ENCODE measurements at places on chromosomes 4 and X. TPM values are rescaled to one million over a fixed set of nuclear protein-coding genes. Genes with fewer than 3 reads are reported as not detected.
A peak's percentile ranks its signal among the peaks of the same experiment; 100 is the strongest.

DNA sequence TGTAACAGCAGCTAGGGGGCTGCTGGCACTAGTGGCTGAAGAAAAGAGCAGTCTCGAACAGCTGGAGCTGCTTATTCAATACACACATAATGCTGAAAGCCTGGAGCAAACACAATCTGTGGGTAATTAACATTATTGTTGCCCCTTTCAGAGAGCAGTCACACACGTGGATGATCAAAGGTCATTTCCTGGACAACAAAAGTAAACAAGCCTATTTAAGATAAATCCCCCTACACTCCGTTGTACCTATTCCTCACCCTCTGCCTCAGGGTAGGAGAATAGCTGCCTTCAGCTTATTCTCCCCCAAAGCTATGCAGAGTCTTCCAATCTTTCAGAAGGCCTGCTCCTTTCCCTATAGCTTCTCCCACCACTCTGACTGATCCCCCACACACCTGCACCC lies 803.9 kb downstream of the C4orf33 start:
- no peak for DNase-seq

DNA sequence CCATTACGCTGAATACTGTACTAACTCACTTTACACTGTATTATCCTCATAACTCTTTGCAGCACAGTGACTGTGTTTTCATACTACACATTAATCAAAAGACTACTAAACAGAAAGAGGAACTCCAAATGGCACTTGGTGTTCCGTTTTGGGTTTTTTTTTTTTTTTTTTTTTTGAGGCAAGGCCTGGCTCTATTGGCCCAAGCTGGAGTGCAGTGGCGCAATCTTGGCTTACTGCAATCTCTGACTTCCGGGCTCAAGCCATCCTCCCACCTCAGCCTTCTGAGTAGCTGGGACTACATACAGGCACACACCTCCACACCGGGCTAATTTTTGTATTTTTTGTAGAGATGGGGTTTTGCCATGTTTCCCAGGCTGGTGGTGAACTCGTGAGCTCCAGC lies 10.7 kb downstream of the KLHL8 start:
- peak; percentile 24 for DNase-seq

- peak; percentile 14 for DNase-seq
Measured at GRCh38 chr4:76306882-76307659, 538 bp downstream of the STBD1 start.

Gene HAUS7
- 66.4 TPM for total RNA-seq

- no peak for DNase-seq
Measured at GRCh38 chrX:153767674-153768055, 3.6 kb downstream of the PLXNB3 start.

DNA sequence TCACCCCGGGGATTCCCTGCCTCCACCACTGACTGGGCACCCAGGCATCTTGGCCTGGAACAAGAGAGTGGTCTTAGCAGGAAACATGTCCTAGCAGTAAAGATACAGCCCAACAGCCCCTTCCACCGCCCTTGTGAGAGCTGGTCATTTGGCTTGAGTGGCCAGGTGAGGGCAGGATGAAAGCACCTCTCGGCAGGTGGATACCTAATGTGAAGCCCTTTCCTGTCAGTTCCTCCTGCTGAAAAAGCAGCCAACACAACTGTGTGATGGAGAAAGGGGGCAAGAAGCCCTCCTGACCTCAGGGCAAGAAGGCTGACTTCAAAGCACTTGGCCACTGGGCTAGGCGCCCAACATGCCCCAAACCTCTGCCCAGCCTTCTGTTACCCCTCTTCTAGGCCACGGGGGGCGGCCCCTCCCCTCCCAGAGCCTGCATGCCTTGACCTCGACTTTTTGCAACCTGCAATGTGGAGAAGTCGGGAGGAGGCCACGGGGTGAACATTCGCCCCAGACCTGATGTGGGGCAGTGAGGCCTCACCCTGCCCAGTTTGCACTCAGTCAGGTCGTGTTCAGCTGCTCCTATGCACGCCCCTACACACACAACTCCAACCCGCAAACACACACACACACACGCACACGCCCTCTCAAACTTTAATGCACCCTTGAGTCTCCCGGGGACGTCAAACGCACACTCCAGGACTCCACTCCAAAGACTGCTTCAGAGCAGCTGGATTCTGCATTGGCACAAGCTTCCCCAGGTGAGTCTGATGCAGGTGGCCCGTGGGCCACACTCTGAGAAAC lies 1.1 kb downstream of the LGI2 start:
- DNase-seq: no peak

Gene DSPP
- total RNA-seq: not detected

GRCh38 chr4:31124008-31124585 lies 403.9 kb downstream of the PCDH7 start:
- DNase-seq: no peak

GRCh38 chr4:130338851-130339250 lies 1242.9 kb downstream of the C4orf33 start:
- no peak for DNase-seq

GRCh38 chrX:49995107-49995731 lies 72.8 kb downstream of the CLCN5 start:
- no peak for DNase-seq

Gene GAGE12E
- total RNA-seq: not detected

DNA sequence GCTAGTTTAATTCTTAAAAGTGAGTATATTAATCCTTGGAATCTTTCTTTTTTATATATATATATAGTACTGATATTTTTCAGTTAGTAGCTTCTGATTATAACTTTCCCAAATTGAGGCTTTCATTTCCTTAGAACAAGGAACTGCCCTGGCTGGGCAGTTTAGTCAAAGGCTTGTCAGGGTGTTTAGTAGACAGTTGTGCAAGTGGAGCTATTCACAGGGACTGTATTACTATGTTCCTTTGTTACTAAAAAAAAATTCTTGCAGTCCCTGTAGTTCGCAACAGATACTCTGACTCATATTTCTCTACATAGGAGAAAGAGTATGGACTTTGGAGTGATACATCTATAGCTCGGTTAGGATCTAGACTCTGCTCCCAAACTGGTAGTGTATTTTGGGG lies 20.8 kb downstream of the USO1 start:
- DNase-seq: no peak

DNA sequence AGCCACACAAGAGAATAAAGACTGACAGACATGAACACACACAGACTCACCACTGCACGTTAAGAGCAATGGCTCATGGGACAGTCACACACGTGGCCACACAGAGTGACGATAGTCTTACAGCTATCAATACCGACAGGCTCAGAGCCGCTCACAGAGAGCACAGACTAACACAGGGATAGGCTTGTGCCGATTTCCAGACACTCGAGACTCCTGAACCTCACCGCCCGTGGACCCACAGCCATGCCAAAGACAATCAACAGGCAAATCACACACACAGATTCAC lies 716 bp upstream of the SLC38A5 start:
- DNase-seq: no peak

Gene DCAF12L2
- not detected for total RNA-seq

DNA sequence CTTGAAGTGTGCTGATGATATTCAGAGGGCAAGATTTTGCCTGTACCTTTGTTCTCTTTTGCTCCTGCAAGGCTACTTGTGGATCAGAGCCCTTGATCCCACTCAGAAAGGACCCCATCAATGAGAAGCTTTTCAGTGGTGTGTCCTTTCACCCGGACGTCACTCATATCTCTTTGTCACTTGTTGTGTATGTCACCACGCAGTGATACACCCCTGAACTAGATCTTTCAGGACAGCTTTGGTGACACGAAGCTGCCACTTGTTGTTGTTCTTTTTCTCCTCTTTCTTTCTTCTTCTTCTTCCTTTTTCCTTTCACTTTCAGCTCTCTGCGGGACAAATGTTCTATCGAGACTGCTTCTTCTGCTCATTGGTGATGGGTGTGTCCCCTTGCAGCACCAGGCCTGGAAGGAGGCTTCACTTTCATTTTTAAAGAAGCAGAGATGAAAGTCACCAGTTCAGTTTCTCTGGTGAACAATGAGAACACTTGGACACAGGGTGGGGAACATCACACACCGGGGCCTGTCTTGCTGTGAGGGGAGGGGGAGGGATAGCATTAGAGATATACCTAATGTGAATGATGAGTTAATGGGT lies 83.6 kb downstream of the NBDY start:
- DNase-seq: peak; percentile 22

GRCh38 chr4:102299354-102300107 lies 45.8 kb downstream of the SLC39A8 start:
- no peak for DNase-seq
